Activated T-helper 2 cell treated with anti-CD3 and anti-CD28 coated beads, Interferon-gamma antibody, Interleukin-2, Interleukin-4, amounts not matched to agents 10 μg/mL and 5 μg/mL and 100 μg/mL, durations not matched to agents 14 hours and 24 hours and 36 hours (primary cell): ENCODE measurements at places on chromosomes 4 and X. TPM values are rescaled to one million over a fixed set of nuclear protein-coding genes. Genes with fewer than 3 reads are reported as not detected.

NHSL2 gene
- 0.41 and 0.43 TPM in 2 replicates for total RNA-seq

GRCh38 chr4:6951880-6952381 lies 42.3 kb downstream of the TBC1D14 start:
- no peaks in the 10 kb centered on the region for H3K27me3 ChIP-seq
- H3K36me3 ChIP-seq: no peaks in the 10 kb centered on the region
- H3K27ac ChIP-seq: no peak overlapping the region
- DNase-seq: no peak
- peaks cover 7% of the 10 kb centered on the region for H3K4me1 ChIP-seq
- no peak overlapping the region for H3K4me3 ChIP-seq

- no peaks in the 10 kb centered on the region for H3K27me3 ChIP-seq
- DNase-seq: no peak
- no peaks in the 10 kb centered on the region for H3K36me3 ChIP-seq
- H3K4me3 ChIP-seq: no peak overlapping the region
Observed at GRCh38 chr4:175147233-175147632, 229.1 kb downstream of the ADAM29 start.

DNA sequence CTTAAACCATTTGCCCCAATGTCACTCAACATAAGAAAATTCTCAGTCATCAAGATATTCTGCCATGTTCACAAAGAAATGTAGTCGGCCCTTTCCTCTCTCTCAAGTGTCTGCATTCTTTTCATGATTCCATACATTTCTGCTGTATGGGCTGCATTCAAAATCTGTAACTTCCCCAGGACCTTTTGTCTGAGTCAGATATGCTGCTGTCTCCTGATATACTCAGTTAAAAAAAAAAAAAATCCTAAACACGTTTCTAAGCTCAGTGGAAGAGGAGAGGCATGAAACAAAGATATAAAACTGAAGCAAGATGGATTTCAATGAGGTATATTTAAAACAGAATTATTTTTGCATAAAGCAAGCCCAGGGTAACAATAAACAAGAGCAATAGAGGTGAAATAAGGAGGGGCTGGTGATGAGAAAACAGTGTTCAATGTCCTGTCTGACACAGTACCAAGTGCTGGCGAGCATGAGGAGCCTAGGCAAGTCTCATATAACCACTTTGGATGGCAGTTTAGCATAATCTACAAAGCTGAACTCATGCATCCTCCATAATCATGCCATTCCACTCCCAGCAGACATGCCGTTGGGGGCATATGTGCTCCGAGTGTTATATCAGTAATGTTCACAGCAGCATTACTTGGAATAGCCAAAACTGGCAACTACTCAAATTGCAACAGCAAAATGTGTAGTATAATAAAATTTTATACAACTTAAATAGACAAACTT lies 76.7 kb downstream of the MANBA start:
- no peak overlapping the region for H3K4me3 ChIP-seq
- no peak overlapping the region for H3K27ac ChIP-seq
- no peaks in the 10 kb centered on the region for H3K27me3 ChIP-seq
- no peak for DNase-seq
- H3K4me1 ChIP-seq: no peaks in the 10 kb centered on the region

- no peaks in the 10 kb centered on the region for H3K4me1 ChIP-seq
Observed at GRCh38 chr4:31548823-31549222, 828.7 kb downstream of the PCDH7 start.

- peaks cover 4% of the 10 kb centered on the region for H3K4me1 ChIP-seq
- no peak overlapping the region for H3K4me3 ChIP-seq
- H3K27ac ChIP-seq: no peak overlapping the region
- peak; percentile 10 for DNase-seq
- H3K36me3 ChIP-seq: no peaks in the 10 kb centered on the region
Observed at GRCh38 chr4:24657768-24658617, 73.6 kb upstream of the DHX15 start.
